T-helper 17 cell (primary cell): ENCODE measurements at places on chromosomes 5 and 9. TPM values are rescaled to one million over a fixed set of nuclear protein-coding genes. Genes with fewer than 3 reads are reported as not detected.

- no peak for DNase-seq
These were observed 19.0 kb upstream of the FAM169A start for GRCh38 chr5:74885170-74885569.

DNA sequence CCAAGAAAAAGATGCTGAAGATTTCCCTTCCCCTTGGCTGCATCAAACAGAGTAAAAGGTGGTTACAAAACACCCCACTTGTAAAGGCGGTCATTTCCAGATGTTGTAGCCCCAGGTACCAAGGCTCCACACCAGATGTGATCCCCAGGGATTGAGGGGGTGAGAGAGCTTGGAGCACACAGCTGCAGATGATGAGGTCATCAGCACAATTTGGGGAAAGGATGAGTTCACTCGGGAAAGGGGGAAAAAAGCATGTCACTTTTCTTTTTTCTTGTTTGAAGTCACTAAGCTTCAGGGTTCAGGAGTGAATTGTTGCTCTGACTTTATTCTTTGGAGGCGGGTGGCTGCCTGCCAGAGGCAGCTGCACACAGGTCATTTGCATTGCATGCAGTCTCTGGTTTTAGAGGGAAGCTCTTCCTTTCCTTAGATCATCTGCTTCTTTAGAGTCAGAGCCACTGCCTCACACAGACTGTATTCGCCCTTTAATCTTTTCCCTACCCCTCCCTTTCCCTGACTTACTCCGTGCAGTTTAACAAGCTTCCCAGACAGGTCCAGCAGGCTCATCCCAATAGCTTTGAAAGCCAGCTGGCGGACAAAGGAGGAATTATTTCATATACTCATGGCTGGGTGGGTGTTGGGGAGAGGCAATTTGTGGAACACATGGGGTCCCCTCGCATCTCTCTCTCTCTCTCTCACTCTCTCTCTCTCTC, 409.3 kb upstream of the SLC24A2 start:
- DNase-seq: no peak

- no peak for DNase-seq
These were observed 50.5 kb downstream of the EHMT1 start for GRCh38 chr9:137669261-137669672.

DNA sequence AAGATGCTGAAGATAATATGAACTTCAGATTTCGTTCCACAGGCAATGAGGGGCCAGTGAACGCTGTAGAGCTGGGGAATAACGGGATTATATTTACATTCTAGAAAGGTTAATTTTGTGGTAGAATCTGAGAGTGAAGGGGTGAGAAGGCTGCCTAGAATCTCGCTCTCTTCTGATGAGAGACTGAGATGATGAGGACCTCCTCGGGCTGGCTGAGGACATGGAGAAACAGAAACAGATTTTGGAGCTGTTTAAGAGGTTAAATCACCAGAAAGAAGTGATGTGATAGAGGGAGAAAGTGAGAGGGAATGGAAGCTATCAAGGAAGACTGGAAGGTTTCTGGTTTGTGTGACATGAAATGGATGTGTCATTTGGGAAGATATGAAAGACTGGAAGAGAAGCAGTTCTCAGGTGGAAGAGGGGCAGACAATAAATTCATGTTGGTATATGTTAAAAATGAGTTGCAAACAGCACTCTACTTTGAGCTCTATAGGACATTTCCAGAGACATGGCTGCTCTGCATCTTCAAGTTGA, 612.6 kb downstream of the ISL1 start:
- DNase-seq: no peak

- no peak for DNase-seq
These were observed 68.4 kb downstream of the ANKRD33B start for GRCh38 chr5:10632110-10632761.

- DNase-seq: no peak
These were observed 150.8 kb upstream of the GRHPR start for GRCh38 chr9:37271679-37272078.

DNA sequence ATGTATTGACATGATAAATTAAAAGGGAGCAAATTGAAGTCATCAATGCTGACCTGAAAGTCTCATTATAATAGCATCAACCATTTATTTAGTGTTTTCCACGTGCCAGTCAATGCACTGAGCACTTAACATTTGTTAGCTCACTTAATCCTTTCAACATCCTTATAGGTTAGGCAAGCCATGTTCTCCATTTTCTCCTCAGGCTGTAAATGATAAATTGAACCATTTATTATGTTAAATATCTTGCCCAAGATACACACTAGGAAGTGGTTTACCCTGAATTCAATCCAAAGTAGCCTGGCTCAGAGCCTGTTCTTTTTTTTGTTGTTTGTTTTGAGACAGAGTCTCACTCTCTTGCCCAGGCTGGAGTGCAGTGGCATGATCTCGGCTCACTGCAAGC, 25.0 kb upstream of the SNX2 start:
- no peak for DNase-seq

DNA sequence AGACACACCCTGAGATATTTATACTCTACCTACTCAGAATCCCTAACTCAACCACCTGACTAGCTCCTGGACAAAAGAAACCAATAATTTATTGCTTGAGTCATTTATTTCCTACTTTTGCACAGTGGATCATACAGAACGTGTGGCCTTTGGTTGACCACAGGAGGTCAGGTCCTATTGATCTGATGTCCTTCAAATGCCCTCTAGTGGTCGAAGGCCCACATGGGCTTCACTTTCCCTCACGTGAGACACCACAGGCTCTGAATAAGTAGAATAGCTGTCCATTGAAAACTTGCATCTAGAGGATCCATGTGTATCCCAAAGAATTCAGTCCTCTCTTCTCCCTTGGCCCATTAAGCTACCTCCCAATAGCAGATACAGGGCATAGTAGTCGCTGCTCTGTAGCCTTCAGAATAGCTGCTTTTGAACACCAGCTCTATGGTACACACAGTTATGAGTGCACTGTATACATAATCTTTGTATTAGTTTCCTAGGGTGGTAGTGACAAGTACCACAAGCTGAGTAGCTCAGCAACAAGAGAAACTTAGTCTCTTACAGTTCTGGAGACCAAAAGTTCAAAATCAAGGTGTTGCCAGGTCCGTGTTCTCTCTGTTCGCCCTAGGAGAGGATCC, 177.6 kb upstream of the SMARCA2 start:
- no peak for DNase-seq

GRCh38 chr5:72539726-72540125, 32.5 kb upstream of the ZNF366 start:
- DNase-seq: no peak

DNA sequence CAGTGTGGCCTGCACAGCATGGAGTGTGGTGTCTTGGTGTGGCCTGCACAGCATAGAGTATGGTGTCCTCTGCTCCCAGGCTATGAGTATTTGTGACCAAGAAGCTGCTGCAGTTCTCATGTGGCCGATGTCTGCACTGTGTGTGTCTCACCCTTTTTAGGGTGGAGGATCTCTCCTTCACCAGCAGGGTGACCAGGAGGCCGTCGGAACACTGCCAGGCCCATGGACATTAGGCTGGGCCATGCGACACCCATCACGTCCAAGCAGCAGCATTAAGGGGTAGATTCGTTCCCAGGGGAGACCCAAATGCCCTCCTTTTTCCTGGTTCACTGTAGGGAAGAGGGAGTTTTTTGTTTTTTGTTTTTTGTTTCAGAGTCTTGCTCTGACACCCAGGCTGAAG, 115.3 kb upstream of the SPIN1 start:
- DNase-seq: no peak

Gene SLC45A2
- not detected for total RNA-seq

Gene FSTL4
- total RNA-seq: 0.26 TPM
